ENCODE measurements at places on chromosomes 16 and 17.

GRCh38 chr17:79087428-79088143, 13.0 kb downstream of the ENGASE start:
- DNase-seq, result peak; percentile 61

GRCh38 chr17:78341559-78342448, 18.1 kb downstream of the SOCS3 start:
- DNase-seq, result no peak

- DNase-seq, result no peak
These were observed 12.0 kb downstream of the TBX21 start for GRCh38 chr17:47745037-47745380.

GRCh38 chr16:15404792-15405191, 9.2 kb downstream of the MPV17L start:
- DNase-seq, result no peak

GRCh38 chr16:15538507-15538906, 104.1 kb downstream of the BMERB1 start:
- DNase-seq, result no peak

- DNase-seq, result no peak
These were observed 18.8 kb upstream of the MMD start for GRCh38 chr17:55440391-55440790.

DNA sequence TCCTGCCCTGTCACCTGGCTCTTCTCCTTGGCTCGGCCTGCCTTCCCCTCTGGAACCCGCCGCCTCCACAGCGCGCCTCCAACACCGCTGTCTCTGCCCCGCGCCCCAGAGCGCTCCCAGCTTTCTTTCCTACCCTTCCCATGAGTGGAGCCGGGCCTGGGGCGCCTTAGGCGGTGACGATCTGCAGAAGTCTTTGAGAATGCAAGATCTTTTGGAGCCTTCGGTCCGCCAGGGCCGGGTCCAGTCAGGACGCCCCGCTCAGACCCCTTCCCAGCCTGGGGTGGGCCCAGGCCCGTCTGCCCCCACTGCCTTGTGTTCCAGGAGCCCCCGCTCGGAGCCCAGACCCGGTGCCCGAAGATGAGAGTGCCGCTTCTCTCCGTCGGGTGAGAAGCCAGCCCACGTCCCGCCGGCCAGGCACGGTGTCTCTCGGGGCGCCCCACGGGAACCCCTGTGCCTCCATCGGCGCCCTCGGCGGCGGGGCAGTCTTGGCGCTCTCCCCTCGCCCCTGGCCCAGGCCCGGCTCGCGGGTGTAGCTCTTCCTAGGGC, 40.0 kb downstream of the MRM1 start:
- no peak for DNase-seq

DNA sequence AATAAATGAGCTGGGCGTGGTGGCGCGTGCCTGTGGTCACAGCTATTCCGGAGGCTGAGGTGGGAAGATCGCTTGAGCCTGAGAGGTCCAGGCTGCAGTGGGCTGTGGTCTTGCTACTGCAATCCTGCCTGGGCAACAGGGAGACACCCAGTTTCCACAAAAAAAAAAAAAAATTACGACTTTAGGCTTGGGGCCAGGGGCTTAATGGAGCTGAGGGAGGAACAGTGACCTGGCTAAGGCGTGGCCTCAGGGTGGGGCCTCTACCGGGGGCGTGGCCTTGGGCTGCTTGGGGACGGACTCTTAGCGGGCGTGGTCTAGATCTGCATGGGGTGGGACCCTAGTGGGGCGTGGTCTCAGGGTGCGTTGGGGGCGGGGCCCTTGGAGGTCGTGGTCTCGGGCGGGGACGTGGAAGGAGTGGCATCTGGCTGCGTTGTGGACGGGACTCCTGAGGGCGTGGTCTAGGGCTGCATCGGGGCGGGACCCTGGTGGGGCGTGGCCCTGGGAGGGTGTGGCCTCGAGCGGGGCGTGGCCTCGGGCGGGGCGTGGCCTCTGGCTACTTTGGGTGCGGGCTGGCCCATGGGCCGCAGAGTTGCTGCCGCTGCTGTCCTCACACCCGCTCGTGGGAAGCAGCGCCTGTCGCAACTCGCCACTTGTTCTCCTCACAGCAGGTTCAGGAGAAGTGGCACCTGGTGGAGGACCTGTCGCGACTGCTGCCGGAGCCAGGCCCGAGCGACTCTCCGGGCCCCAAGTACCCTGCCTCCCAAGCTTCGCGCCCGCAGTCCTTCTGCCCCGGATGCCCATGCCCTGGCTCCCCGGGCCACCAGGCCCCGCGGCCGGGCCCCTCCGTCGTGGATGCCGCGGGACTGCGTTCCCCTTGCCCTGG, 5.8 kb upstream of the C17orf99 start:
- DNase-seq, result no peak

- DNase-seq, result no peak
These were observed 154.7 kb downstream of the PRKCB start for GRCh38 chr16:23990507-23990906.

GRCh38 chr16:10938321-10938720, 3.9 kb downstream of the DEXI start:
- DNase-seq, result no peak

DNA sequence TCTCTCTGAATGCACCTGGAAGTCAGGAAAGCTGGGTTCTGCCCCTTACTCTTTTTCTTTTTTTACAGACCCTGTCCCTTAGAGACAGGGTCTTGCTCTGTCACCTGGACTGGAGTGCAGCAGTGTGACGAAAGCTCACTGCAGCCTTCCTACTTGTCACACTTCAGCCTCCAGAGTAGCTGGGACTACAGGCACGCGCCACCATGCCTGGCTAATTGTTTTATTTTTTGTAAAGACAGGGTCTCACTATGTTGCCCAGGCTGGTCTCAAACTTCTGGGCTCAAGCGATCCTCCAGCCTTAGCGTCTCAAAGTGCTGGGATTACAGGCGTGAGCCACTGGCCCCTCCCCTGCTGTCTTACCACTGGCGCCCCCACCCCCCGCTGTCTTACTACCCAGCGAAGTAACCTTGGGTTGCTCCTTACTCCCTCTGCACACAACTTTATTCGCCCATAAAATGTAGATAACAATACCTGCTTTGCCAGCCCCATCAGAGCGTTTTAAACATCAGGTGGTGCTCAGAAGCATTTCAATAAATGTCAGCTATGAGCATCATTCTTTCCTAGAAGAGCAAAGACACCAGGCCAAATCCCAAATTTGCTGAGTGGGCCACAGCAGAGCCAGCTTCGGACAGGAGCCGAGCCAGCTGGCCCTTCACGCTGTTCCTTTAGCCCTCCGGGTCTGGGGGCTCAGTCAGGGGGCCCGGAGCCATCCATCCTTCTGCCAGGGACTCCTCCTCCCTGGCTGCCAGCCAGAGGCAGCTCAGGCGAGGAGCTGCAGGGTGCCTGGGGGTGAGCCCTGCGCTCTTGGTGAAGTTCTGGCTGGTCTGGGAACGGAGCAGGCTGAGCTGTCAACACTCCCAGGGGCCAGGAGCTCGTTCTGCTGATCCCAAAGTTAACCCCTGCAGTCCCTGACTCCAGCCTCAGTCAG, 24.4 kb downstream of the SRL start:
- peak; percentile 85 for DNase-seq

GRCh38 chr16:74936902-74937560, 47.9 kb downstream of the WDR59 start:
- DNase-seq, result no peak

GRCh38 chr17:43011728-43012472, 5.3 kb downstream of the IFI35 start:
- DNase-seq, result no peak

DNA sequence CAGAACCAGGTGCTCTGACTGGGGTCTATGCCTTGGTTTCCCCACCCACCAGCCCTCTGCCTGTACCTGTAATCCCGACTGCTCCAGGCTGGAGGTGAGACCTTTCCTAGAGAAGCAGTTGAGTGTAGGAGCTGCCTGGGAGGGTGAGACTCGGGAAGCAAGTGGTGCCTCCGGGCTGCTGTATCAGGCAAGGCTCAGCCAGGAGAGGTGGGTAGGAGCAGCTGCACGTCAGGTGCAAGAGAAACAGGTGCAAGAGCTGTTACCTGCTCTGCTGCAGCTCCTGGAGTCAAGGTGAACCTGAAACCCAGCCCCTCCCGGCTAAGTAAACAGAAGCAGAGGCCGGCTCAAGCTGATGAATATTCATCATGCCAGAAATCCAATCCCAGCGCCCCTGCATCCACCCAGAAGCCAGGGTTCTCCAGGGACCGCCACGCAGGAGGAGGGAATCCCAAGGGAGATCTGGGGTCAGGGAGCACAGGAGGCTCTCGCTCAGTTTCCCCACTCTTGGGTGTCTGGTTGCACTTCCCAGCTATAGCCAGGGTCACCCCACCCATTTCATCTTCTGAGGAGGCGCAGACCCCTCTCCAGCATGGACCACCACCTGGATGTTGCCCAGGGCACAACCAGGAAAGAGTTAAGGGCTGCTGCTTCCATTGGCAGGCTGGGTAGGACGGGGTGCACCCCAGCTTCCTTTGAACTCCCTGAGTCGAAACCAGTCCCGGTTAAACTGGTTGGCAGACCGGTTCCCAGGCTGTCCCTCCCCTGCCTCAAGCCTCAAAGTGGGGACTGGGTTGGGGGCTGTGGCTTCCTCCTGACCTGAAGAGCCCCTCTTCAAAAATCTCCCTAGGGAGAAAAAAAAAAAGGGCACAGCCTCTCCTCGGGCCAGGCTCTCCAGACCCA, at the start of gene PRR15L:
TSS of gene PRR15L (minus strand) at position 293 of the 900 bp plus-strand sequence. CDS start 4,649 bp downstream, outside the sequence.
- peak; percentile 94 for DNase-seq

GRCh38 chr17:73360961-73361761, 49.4 kb upstream of the CDC42EP4 start:
- peak; percentile 55 for DNase-seq

GRCh38 chr17:52106638-52107261, 51.8 kb downstream of the CA10 start:
- peak; percentile 29 for DNase-seq

- no peak for DNase-seq
These were observed 220.1 kb downstream of the SLC39A11 start for GRCh38 chr17:72872396-72872795.

GRCh38 chr17:50660042-50660886, 25.6 kb downstream of the ABCC3 start:
- peak; percentile 16 for DNase-seq
